ENCODE measurements at places on chromosomes 16 and 17. TPM values are rescaled to one million over a fixed set of nuclear protein-coding genes. Genes with fewer than 3 reads are reported as not detected.
A peak's percentile ranks its signal among the peaks of the same experiment; 100 is the strongest.

DNA sequence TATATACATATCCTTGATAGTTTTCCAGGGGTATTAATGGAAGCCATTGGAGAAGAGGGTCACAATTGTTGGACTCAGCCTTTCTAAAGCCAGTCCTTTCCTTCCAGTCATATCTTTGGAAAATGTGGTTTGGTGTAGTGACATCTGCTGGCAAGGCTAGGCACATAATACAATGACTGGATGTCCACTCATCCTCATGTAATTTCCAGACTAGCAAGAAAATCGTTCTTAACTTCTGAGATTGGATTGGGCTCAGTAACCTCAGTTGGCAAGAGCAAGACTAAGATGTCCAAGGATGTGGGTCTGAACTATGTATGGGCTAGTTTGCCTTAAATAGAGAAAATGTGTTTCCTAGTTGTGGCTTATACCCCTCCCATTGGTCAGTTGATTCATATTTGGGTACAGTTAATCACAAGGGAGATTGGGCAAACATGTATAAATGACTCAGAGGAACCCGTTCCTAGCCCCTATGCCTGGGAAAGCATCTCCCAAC is 8.7 kb upstream of the KAT7 start:
- peak; percentile 95 for DNase-seq
- peaks cover 15% of the 10 kb centered on the region for H3K4me1 ChIP-seq
- H3K36me3 ChIP-seq, result no peaks in the 10 kb centered on the region
- H3K27ac ChIP-seq, result peak overlapping the region; percentile 82

Gene KRTAP17-1
- total RNA-seq, result not detected

DNA sequence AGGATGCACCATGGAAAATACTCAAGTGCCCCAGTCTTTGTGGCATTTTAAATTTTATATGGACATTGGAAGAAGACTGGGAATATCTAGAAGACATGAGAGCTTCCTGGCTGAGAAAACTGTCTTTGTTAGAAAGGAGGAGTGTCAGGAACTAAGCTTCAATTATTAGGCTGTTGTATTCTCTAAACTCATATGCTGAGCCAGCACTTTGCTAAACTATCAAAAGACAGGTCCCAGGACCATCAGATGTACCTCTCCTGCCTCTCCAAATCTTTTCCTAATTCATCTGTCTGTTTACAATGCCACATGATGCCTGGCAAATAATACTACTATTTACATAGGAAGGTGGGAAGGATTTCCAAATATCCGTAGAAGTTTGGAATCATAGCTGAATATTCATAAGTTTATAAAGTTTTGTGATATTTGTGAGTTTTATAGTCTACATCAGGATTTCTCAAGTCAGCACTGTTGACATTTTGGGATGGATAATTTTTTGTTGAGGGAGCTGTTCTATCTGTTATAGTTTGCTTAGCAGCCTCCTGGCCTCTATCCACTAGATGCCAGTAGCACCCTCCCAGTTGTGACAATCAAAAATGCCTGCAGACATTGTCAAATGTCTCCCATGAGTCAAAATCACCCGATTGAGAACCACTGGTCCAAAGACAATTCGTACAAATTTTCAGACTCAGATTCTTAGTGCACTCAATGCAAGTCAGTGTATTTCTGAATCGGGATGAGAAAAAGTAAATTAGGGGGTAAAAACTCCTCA is 61.2 kb upstream of the NETO2 start:
- H3K4me3 ChIP-seq, result no peak overlapping the region
- no peaks in the 10 kb centered on the region for H3K27me3 ChIP-seq
- no peaks in the 10 kb centered on the region for H3K4me1 ChIP-seq
- H3K36me3 ChIP-seq, result no peaks in the 10 kb centered on the region

- 0 out of 2 replicates have a peak, but pooled peaks cover 1% of the 10 kb centered on the region for H3K4me1 ChIP-seq
- H3K4me3 ChIP-seq, result no peak overlapping the region
- no peaks in the 10 kb centered on the region for H3K27me3 ChIP-seq
- DNase-seq, result peak; percentile 25
- no peak overlapping the region for H3K27ac ChIP-seq
Observed at GRCh38 chr16:14289692-14290340, 218.7 kb downstream of the MRTFB start.

Gene HMOX2
- total RNA-seq, result 40.8 TPM

Gene CX3CL1
- not detected for total RNA-seq

Gene MT1B
- total RNA-seq, result not detected

Gene DHX58
- 11.6 TPM for total RNA-seq

DNA sequence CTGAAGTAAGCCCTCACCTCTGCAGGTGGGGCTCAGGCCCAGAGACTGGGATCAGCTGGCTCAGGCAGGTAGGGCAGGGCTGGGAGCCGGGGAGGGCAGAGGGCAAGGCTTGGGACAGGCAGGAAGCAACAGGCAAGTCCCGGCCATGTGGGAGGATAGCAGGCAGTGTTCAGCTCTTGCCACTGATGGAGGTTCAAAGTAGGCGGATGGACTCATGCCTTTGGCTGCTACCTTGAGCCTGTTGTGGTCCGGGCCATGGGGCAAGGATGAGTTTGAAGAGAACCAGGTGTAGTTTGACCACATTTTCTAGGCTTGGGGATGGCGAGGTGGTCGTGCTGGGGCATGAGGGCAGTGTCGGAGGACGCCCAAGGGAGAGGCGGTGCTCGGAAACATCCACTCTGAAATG is 2.7 kb downstream of the PRCD start:
- H3K4me3 ChIP-seq, result no peak overlapping the region
- H3K4me1 ChIP-seq, result peaks cover 11% of the 10 kb centered on the region
- no peaks in the 10 kb centered on the region for H3K36me3 ChIP-seq
- H3K27me3 ChIP-seq, result no peaks in the 10 kb centered on the region

DNA sequence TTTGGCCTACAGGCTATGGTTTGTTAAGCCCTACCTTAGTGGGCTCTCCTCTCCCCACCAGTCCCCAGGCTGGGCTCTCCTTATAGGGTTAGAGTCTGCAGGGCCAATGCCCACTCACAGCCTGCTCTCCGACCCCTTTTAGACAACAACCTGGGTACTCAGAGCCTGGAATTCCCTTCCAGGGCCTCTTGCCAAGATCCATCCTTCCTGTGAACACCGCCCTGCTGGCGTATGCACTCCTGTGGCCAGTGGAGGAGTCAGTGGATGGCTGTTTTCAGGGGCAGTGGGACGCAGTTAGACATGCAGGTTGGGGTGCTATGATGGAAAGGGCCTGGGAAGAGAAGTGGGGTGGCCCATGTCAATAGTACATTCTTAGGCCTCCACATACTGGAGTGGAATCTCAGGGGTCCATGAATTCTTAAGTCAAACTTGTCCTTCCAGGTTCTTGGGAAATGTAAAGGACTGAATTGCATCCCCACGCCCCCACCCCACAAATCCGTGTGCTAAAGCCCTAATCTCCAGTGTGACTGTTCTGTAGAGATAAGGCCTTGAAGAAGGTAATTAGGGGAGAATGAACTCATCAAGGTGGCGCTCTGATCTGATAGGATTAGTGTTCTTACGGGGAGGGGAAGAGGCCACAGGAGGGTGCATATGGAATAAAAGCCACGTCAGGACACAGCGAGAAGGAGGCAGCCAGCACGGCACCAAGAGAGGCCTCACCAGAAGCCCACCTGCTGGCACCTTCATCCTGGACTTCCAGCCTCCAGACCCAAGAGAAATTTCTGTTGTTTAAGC is 81.6 kb upstream of the CACNG5 start:
- no peak for DNase-seq
- peaks cover 4% of the 10 kb centered on the region for H3K36me3 ChIP-seq
- H3K27me3 ChIP-seq, result no peaks in the 10 kb centered on the region
- no peak overlapping the region for H3K27ac ChIP-seq

- no peak overlapping the region for H3K27ac ChIP-seq
- no peak overlapping the region for H3K4me3 ChIP-seq
- peaks cover 22% of the 10 kb centered on the region for H3K4me1 ChIP-seq
- no peak for DNase-seq
- H3K36me3 ChIP-seq, result no peaks in the 10 kb centered on the region
Observed at GRCh38 chr17:48263731-48264035, 156.1 kb downstream of the SNX11 start.

DNA sequence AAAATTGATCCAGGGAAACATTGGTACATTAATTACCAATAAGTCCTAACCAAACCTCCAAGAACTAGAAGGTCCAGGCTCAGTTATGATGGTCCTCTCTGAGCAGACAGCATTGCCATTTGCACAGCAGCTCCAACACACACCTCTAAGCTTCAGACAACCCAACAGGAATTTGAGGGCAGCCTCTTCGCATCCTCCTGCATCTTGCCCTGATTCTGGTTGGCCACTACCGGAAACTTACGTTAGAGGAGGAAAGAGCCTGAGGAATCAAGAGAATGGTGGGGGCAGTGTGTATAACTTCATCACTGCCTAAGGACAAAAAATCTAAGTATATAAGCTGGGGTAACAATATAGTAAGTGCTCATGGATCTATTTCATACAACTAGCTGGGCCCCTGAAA is 15.7 kb downstream of the FAM117A start:
- no peaks in the 10 kb centered on the region for H3K4me1 ChIP-seq
- no peaks in the 10 kb centered on the region for H3K27me3 ChIP-seq
- no peaks in the 10 kb centered on the region for H3K36me3 ChIP-seq
- DNase-seq, result no peak
- H3K4me3 ChIP-seq, result no peak overlapping the region

DNA sequence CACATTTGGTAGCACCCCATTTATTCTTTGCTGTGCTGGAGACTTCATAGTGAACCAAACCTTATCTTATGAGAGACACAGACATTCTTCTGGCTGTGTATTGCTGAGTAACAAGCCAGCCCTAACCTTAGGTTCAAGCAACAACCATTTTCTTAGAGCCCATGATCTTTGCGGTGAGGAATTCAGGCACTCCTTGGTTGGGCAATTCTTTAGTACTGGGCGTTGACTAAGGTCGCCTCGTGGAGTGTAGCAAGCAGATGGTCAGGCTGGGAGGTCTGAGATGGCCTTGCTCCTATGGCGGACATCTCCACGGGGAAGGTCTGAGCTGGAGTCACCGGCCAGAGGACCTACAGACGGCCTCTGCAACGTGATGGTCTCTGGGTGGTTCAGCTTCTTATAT is 43.1 kb downstream of the ARSG start:
- no peak overlapping the region for H3K4me3 ChIP-seq
- H3K4me1 ChIP-seq, result no peaks in the 10 kb centered on the region
- no peak overlapping the region for H3K27ac ChIP-seq
- H3K27me3 ChIP-seq, result no peaks in the 10 kb centered on the region
- peak; percentile 12 for DNase-seq
- no peaks in the 10 kb centered on the region for H3K36me3 ChIP-seq

GRCh38 chr17:33438578-33438977 is 145.5 kb upstream of the ASIC2 start:
- H3K36me3 ChIP-seq, result no peaks in the 10 kb centered on the region
- no peaks in the 10 kb centered on the region for H3K27me3 ChIP-seq
- DNase-seq, result no peak

GRCh38 chr16:24851700-24852099 is 5.9 kb downstream of the SLC5A11 start:
- H3K36me3 ChIP-seq, result no peaks in the 10 kb centered on the region
- peak; percentile 61 for DNase-seq
- H3K27me3 ChIP-seq, result no peaks in the 10 kb centered on the region
- H3K4me1 ChIP-seq, result peaks cover 23% of the 10 kb centered on the region

Data from GM23248 (cell line).